ENCODE measurements at places on chromosomes 7 and 10.

GRCh38 chr7:23680414-23681405, 711 bp downstream of the FAM221A start:
- DNase-seq = peak; percentile 43

DNA sequence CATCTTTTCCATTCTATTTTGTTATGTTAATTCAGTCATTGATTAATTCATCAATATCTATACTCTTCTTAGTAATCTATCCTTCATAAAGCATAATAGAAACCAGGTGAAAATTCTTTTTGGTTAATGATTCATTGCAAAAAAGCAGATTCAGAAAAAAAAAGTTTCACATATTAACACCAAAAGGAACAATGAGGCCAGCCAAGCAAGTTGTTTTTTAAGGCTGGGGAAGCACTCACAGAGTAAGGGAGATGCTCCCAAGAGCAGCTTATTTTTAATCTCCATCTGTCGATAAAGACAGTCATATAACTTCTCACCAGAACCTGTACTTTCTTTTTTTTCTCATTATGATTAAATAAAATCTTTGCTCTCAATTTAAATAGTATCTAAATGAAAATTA, 95.8 kb downstream of the CACNA2D1 start:
- DNase-seq = no peak

GRCh38 chr7:51300762-51301674, 15.6 kb downstream of the COBL start:
- DNase-seq = no peak

GRCh38 chr10:22927661-22928403, at the start of gene ARMC3:
ARMC3 (plus strand) TSS chr10:22928053; CDS start chr10:22931997, 3,944 bp downstream.
- peak; percentile 56 for DNase-seq

DNA sequence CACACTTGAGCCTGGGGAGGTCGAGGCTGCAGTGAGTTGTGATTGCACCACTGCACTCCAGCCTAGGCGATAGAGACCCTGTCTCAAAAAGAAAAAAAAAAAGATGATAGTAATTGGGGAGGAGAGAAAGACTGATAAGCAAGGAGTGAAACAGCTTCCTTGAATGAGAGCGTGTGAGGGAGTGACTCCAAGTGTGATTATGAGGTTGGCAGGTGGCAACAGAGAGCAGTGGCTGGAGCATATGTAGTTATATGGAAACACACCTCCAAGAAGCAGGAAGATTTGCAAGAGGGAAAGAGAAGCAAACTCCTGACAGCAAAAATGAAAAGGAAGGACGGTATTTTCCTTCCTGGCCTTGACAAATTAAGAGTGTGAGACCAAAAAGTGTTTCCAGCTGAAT, 50.4 kb downstream of the VKORC1L1 start:
- DNase-seq = no peak
